ENCODE measurements at places on chromosomes 7 and 10.

GRCh38 chr7:10889266-10889898 is 84.3 kb upstream of the PHF14 start:
- DNase-seq: peak; percentile 50

DNA sequence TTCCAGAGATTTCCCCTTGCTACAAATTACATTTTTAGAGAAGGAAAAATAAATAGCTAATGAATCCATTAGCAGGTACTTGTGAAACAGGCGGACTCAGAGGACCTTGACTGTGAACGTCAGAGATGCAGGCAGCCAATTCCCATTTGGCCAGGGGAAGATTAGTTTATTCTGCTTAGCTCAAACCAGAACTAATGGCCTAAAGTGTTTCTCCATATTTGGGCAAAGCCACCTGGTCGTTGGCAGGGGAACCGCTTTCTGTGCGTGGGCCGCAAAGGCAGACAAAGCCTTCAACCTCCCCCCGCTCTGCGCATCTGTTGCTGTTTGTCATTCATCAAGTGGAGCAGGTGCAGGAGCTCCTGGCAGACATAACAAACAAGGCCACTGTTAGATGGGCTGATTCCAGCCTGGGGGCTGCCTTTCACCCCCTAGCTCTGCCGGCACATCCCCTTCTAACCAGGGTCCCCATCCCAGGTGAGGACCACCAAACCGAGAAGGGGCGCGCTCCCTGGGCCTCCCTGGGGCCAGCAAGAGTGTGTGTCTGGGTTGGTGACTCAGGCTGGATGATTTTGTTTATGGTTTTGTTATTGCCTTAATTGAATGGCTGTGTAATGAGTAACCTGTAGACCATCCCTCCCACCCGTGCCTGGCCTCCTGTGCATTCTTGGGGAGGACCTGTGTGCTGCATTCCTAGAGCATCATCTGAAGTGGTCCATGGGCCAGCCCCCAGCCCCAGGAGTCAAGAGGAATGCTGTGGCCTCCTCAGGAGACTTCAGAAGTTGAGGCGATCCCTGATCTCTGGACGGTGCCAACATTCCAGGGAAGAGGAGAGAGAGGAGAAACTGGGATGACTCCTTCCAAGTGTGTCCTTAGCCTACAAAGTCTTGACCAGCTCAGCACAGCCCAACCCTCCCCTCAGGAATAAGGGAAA is 14.5 kb upstream of the CPA1 start:
- DNase-seq: peak; percentile 97

GRCh38 chr10:75023074-75023473 is 88.4 kb upstream of the SAMD8 start:
- no peak for DNase-seq

GRCh38 chr7:36979810-36980248 is 255.5 kb upstream of the AOAH start:
- DNase-seq: no peak

DNA sequence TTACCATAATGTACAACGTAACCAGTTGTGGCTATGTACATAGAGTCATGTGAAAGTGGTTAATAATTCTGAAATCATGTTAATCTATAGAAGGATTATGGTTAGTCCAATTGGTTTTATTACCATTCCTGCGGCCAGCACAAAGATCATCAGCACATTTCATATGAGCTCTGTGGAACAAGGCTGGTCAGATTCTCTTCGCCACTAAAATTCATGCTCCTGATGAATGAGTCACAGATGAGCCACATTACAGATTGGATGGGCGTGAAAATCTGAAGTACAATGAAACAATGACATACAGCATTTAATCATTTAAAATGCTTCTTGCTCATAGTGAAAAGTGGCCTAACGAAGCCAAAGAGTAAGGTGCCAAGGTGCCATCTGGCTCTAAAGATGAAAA is 716.2 kb upstream of the PHF14 start:
- DNase-seq: no peak

GRCh38 chr10:106571192-106571946 is 593.1 kb downstream of the SORCS1 start:
- peak; percentile 53 for DNase-seq

DNA sequence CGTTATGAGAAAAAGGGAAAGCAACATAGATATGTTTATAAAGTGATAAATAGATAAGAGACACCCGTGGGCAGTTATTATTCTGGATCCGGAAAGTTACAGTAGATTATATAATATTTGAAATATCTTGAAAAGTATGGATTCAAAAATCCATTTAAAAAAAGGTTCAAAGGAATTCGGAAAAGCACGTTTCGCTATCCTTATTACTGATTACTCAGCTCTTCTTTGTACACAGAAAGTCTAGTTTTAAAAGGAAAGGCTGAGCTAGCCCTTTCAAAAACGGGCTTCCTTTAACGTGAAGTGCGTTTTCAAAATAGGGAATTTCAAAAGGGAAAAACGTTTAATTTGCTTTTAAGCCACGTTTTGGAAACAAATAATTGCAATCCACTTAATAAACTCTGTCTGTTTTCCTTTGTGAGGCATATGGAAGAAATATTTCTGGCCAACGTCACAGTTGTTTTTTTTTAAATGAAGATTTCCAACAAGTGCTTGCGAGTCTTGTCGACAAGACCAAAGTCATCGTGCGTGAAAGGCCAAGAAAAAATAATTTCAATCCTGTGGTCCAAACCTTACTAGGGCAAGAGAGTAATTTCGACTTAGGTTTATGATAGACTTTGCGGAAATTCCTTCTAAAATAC is 2.2 kb upstream of the SKIDA1 start:
- peak; percentile 64 for DNase-seq

DNA sequence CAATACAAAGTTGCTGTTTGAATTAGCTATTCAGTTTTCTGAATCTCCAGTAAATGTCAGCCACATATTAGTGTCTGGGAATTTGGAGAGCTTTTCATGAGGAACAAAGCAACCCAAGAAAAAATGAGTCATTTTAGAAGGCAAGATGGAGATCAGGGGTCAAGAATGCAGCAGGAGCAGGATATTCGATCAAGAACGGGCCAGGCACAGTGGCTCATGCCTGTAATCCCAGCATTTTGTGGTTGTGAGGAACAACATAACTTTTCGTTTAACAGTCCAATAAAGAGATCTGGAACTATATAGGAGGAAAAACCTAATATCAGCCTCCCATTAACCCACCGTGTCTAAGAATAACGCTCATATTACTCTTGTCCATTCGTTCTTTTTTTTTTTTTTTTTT is 600.5 kb downstream of the MAGI2 start:
- peak; percentile 9 for DNase-seq

- peak; percentile 80 for DNase-seq
These were observed 77.9 kb downstream of the ZMIZ1 start for GRCh38 chr10:79146611-79147130.

- no peak for DNase-seq
These were observed 30.0 kb downstream of the ARHGAP22 start for GRCh38 chr10:48574817-48575380.

GRCh38 chr7:41311301-41311700 is 391.6 kb downstream of the INHBA start:
- no peak for DNase-seq

DNA sequence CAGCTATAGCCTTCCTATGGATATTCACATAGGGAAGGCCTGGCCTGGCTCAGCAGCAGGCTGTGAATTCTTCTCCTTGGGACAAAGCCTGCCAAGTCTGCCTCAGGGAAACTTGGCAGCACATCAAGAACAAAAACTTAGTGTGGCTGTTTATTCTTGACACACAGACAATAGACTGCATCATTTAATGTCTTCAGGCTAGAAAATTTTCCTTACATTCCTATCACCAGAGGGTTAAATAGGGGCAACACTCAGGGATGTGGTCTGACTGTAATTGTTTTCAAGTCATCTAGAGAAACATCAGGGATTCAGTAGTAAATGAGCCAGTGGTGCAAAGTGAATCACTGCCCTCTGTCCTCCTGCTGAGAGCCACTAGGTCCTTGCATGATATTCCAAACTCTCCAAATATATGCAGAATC is 137.3 kb downstream of the SEMA3C start:
- DNase-seq: peak; percentile 88

- no peak for DNase-seq
These were observed 250.3 kb downstream of the CNTNAP2 start for GRCh38 chr7:146366938-146367337.

DNA sequence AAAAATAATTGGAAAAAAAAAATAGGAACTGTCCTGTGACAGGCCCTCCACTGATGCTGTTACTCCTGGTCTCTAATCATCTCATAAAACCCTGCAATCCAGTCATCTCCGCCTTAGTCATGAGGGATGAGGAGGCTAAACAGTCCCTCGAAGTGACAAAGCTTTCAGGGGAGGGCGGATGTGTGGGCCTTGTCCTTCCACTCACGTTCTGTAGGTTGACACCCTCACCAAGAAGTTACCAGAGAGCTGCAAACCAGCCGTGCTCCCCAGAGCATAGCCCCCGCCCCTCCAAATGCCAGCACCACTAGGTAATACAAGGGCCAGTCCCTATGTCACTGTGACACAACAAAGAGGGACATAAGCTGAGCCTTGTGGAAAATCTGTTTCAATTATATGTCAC is 11.9 kb downstream of the COBL start:
- no peak for DNase-seq

DNA sequence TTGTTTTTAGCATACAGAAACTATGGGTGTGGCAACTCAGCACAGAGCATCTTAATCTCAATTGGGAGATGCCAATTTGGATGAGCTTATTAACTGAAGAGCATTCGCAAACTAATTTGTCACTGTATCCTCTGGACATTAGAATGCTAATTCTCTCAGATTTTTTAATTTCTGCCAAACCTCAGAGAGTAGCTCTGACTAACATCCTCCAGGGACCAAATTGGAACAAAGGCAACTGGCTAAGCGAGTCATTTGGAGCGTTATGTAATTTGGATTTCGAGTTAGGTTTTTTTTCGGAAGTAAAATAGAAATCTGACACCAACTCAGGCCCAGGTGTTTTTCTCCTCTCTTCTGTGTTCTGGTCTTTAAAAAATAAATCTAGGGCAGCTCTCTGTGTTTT is 201.9 kb downstream of the BMPER start:
- peak; percentile 88 for DNase-seq

- DNase-seq: no peak
These were observed 991 bp upstream of the DLD start for GRCh38 chr7:107889992-107890391.

GRCh38 chr10:132539894-132540293 is 2.3 kb downstream of the INPP5A start:
- DNase-seq: peak; percentile 68

DNA sequence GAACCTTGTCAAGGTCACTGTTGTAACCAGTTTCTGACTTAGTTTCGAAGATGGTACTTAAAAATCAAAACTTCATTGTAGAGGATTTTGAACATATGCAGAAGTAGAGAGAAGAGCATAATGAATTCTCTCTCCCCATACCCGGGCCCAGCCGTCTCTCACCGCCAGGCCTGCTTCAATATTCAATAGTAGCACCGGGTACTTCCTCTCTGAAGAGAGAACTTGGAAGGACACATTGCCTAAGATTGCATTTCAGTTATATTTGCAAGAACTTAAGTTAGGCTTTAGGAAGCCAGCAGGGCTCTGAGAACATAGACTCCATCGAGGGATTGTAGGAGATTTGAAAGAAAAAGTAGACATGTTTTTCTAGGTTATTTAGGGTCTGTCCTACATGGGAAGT is 19.1 kb downstream of the LMTK2 start:
- no peak for DNase-seq

GRCh38 chr10:28722065-28722803 is 44.9 kb downstream of the BAMBI start:
- DNase-seq: peak; percentile 36

GRCh38 chr10:107914450-107915214 is 750.1 kb upstream of the SORCS1 start:
- peak; percentile 3 for DNase-seq

DNA sequence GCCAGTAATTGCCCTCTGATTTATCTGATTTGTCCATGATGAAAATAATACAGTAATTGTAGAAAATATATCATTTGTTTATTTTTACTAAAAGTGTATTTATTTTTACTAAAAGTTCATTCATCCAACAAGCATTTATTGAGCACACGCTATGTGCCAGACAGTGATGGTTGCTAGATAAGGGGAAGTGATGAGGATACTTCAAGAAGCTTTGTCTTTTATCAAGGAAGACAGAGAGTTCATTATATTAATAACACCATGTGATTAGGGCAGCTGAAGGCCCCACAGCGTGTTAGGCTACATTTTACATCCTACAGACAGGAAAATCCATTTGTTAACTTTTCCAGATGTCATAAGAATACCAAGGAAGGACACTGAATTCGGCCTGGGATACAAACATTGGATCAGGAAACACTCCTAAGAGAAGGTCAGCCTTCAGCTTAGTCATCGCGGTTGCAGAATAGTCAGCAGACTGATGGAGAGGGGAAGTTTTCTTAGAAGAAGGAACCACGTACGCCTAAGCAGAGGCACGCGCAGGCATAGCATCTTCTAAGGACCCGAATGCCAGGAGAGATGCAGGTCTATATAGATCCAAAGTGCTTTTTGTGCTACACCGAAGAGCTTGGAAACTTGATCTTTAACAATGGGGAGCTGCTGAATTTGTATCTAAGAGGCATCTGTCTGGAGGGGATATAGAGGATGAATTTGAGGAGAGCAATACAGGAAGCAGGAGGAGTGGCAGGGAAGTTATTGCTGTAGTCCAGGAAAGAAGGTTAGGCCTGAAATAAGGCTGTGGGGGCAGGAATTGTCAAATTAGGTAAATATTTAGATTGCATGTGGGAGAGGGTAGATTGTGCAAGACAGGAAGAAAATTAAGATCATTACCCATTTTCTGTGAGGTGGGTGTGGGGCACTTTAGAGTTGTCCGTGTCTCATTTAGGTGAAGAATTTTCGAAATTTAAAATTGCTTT is 85.7 kb downstream of the LRGUK start:
- DNase-seq: no peak
